Cerebellar nuclear complex (tissue), 1 donor: ENCODE measurements at places on chromosomes 11 and 22.

DNA sequence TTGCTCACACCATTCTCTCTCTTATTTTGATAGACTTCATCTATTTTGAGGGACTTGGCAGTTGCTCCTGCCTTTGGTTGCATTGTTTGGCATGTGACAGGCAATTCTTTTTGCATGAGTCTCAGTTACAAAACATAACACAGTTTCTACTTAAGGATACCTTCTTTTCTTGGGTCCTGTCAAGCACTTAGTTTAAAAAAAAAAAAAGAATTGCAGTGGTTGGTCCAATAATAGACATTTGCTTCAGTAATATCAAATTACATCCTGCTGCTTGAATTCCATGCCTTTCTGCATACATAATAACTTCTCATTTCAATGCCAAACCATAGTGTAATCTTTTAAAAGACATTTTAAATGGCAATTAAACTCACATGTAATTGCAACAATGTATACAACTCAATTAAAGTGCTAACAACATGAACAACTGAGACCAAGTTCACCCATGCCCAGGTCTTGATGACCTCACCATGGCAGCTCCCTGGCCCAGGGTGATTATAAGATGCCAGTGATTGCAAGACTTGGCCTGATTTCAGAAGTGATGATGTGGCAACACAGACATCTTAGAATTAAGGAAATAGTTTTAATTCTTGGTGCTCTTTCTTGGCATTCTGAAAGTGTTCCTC is 32.2 kb upstream of the PLET1 start:
- no peak for DNase-seq

GRCh38 chr11:16781936-16782919 is 43.8 kb downstream of the C11orf58 start:
- DNase-seq: no peak

- no peak for DNase-seq
Observed at GRCh38 chr22:18091478-18091877, 13.7 kb downstream of the PEX26 start.

- no peak for DNase-seq
Observed at GRCh38 chr11:90997241-90997640, 774.4 kb upstream of the CHORDC1 start.

DNA sequence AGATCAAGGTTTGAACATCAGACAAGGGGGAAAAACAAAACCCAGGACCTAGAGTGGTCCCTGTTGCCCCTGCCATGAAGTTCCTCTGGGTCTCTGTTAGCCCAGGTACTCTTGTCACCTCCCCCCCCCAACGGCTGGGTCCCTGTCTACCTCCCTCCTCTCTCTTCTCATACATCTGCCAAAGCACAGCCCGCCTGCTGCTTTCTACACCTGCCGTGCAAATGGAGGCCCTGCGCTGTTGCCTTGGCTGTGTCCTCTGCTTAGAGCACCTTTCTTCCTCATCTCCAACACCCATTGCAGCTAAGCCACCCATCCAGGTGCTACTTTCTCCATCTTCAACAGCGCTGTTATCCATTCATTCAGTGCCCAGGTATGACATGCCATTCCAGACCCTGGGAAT is 99.2 kb downstream of the TP53I11 start:
- no peak for DNase-seq
